Fibroblast of mammary gland (primary cell): ENCODE measurements at places on chromosomes 6 and 20.

DNA sequence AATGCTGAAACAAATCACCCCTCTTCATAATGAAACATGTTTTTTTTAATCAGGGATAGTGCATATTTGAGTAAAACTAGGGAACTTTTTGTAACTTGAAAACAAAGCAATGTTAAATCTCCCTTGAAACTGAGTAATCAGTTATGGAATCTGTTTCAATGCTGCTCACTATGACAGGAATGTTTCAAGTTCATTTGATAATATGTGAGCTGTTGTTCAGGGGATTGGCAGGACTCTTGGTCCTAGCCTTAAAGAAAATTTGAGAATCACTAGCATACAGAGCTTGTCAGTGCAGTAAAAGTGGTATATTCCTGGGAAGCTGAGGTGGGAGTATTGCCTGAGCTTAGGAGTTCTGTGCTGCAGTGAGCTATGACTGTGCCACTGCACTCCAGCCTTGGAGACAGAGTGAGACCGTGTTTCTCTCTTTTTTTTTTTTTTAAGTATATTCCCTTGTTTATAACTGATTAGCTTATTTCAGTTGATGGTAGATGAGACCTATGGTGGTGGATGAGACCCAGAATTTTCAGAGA, 21.6 kb upstream of the CALHM6 start:
- DNase-seq, result peak; percentile 29

DNA sequence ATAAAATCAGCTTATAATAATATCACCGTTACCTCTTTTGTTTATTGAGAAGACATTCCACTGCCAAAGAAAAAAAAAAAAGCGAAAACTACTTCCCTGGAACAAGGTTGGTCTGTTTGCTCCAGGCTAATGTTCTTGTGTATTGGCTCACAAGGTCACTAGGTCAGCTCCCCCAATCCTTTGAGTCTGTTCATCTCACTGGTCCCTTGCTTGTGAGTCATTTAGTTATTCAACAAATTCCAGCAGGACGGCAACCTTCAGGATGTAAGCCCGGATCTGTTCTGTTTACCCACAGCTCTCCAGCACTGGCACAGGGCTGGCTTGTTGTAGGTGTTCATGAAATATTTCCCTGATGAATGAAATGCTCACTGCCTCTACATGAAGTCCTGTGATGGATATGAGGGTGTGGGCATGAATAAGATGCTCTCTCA, 3.3 kb downstream of the ARHGAP40 start:
- DNase-seq, result peak; percentile 44

GRCh38 chr20:54294094-54294493, 86.2 kb downstream of the PFDN4 start:
- no peak for DNase-seq

DNA sequence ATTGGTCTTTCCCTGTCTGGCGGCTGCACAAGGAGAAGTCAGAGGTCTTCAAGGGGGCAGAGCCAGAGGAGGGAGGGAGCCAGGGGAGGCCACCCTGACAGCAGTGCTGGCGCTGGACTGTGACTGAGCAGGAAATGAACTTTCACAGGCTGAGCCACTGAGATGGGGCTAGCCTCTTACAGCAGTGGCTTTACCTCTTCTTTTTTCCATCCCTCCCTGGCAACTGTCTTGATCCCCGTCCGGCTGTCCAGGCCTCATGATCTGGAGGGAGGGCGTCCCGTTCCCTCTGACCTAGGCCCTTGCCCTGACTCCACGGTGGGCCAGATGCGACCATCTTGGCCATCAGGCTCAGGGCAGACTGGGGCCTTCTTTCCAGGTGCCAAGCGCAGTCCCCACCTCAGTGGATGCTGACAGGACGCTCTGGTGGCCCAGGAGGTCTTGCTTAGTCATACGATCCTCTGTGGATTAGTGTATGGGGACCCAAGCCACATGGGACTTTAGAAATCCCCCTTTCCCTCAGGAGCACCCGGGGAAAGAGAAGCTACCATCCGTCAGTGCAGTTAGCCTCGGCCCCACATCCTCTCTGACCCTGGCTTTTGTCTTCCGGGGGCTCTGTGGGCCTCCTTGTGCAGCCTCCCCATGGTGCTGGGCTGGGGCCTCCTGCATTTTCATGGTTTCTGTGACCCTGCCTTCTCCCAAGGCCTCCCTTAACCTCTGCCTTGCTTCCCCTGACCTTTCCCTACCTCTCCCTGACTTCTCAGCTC, 57.4 kb upstream of the CCDC167 start:
- DNase-seq, result no peak

DNA sequence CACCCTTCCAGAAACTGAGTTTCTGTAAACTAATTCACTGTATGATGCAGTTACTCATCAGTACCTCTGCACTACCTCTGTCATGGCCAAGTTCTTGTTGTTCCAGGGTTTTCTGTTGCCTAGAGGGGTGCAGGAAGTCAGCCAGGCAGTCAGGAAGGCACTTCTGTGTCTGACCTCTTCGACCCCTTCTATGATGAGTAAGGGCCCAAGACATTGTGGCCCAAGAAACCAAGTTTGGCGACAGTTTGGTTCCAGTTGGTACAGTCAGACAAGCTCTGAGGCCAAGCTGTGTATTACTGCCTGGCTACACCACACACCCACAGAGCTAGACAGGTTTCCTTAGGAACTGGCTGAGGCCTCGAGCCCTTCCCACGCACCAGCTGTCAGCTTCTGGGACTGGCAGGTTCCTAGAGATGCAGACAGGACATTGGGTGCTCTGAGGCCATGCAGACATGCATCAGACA, 41.2 kb downstream of the TRAF3IP2 start:
- peak; percentile 88 for DNase-seq

DNA sequence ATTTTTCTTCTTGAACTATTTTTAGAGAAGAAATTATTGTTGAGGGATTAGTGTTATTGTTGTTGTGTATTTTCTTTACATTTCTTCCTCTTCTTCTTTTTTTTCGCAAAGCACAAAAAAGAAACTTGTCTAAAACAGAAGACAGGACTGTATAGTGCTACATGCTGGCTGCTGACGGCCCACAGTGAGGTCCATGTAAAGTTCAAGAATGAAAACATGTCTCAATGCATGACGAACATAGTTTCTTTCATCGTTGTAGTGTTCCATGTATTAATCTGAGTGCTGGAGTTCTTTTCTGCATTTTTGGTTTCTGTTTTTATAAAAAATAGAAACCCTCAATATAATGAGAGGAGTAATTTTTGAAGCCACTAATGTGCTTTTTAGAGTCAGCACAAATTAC, 462.9 kb upstream of the MARCKS start:
- DNase-seq, result no peak

DNA sequence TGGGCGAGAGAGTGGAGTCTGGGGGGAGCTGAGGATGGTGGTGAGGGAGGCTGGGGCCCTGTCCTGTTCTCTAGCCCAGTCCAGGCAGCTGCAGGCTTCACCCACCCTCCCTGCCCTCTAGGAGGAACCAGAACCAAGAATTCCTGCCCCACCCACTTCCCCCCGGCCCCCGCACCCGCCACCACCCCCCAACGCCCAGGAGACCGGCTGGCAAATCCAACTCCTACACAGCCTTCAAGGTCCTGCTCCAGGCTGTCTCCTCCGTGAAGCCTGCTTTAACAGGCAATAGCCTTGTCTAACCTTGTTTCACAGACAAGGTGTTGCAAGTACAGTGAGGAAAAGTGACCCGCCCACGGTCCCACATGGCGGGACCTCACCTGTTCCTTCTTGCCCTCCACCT, 2.4 kb downstream of the SPDEF start:
- DNase-seq, result no peak

DNA sequence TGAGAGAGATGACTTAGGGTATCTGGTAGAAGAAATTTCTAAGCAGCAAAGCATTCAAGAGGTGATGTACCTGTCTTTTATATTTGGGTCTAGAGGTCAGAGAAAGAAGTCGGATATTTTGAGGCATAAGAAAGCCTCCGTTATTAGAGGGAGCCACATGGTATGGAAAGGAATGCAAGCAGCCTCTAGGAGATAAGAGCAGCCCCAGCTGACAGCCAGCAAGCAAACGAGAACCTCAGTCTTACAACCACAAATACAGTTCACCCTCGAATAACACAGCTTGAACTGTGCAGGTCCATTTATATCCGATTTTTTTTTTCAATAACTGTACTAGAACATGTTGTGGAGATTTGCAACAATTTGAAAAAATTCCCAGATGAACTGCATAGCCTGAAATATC, 190.7 kb upstream of the VGLL2 start:
- DNase-seq, result no peak

- DNase-seq, result no peak
Measured at GRCh38 chr6:40738551-40739193, 151.5 kb upstream of the LRFN2 start.

DNA sequence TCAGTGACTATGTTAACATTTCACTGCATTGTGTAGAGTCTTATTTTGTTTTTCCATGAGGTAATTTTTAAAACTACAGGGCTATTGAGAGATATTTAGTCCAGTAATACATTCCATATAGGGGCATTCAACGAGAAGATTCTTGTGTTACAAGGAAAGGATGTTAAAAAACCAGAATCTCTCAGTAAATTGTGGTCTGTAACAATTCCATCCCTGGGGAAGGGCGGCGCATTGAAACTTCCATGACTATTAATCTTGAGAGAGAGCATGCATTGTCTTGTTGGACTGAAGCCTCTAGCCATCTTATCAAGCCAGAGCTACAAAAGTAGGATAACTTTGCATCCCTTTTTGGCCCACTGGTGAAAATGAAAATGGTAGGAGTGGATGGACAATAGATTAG, 119.7 kb downstream of the BCKDHB start:
- DNase-seq, result no peak

DNA sequence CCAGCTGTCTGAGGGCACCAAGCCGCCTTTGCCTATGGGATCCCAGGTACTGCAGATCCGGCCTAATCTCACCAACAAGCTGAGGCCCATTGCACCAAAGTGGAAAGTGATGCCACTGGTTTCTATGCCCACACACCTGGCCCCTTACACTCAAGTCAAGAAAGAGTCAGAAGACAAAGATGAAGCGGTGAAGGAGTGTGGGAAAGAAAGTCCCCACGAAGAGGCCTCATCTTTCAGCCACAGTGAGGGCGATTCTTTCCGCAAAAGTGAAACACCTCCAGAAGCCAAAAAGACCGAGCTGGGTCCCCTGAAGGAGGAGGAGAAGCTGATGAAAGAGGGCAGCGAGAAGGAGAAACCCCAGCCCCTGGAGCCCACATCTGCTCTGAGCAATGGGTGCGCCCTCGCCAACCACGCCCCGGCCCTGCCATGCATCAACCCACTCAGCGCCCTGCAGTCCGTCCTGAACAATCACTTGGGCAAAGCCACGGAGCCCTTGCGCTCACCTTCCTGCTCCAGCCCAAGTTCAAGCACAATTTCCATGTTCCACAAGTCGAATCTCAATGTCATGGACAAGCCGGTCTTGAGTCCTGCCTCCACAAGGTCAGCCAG, 283.0 kb downstream of the TSHZ2 start:
- no peak for DNase-seq

DNA sequence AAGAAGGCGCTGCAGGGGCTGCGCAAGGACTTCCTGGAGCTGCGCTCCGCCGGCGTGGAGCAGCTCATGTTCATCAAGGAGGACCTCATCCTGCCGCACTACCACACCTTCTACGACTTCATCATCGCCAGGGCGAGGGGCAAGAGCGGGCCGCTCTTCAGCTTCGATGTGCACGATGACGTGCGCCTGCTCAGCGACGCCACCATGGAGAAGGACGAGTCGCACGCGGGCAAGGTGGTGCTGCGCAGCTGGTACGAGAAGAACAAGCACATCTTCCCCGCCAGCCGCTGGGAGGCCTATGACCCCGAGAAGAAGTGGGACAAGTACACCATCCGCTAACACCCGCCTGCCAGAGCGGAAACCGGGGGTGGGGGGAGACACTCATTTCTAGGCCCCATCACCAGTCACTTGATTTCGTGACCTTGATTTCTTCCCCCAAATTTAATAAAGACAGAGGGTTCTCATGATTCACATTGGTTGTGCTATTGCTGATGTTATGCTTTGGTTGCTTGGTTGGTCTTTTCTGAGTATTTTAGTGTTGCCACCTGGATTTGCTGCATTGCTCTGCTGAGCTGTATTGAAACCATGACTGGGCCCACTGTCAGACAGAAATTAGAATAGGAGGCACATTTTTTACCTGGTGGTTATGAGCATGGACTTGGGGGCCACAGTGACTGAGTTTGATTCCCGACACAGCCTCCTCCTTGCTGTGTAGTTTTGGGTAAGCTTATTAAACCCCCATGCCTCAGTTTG, 1.5 kb downstream of the FAM50B start:
- no peak for DNase-seq

DNA sequence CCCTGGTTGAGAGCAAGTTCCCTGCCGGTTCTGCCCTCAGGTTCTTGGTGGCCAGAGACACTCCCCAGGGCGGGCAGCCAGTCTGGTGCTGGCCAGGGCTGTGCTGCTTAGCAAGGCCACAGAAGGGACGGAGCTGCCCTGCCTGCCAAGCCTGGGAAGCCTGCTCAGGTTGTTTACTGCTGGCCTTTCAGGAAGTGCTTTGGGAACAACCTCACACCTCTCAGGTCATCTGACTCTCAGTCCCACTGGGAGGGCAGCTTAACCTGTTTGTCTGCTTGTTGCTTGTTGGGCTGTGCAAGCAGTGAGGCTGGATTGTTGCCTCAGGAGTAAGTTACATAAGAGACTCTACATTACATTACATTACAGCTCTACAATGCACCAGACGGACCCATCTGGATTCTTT, 75.8 kb upstream of the AFDN start:
- DNase-seq, result no peak

- DNase-seq, result peak; percentile 86
Measured at GRCh38 chr6:42781796-42782688, at the start of gene BICRAL. TSS of gene BICRAL (plus strand) at chr6:42782052. CDS start at chr6:42822023, 39,971 bp downstream.

DNA sequence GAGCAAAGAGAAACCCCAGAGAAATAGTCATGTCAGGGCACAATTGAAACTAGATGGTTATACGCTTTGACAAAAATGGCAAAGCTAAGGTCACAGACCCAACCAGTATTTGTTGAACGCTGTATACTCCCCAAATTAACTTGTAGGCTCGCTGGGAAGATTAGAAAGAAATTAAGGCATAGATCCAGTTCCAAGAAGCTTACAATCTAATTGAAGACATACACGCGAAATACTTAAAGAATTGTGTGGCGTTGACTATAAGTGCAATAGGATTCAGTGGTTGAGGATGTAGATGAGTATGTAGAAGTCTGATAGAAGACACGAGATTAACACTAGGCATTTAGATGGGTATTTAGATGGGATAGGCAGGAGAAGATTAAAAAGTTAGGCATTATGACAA, 525 bp downstream of the FAM229B start:
- DNase-seq, result peak; percentile 11

DNA sequence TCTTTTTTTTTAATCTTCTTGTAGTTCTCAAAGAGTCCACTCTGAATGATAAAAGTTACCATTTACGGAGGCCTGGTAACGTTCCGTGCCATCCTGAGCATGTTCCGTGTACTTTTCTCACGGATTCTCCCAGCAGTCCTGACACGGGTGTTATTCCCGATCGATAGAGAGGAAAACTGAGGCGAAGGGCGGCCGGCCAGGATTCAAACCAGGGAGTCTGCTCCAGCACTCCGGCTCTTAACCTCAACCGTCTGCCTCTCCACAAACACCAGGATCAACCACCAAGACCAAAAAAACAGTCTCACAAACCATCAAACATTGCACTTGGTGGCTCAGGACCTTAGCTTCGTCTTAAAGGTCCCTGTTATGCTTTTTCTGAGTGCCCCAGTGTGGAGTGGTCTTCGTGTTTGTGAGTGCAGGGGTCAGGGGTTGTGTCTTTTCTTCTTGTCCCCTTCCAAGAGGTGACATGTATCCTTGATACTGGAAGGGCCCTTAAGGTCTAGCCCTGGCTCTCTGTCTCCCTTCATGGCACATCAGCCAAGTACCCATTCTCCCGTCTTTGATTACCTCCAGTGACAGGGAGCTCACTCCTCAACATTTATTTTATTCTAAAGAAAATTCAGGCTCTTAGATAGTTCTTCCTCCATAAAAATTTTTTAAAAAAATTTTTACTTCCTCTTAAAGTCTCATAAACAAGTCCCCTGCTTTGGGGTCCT, 35.1 kb downstream of the SRC start:
- no peak for DNase-seq

- no peak for DNase-seq
Measured at GRCh38 chr6:169086020-169086419, 167.6 kb downstream of the THBS2 start.
